ENCODE measurements at places on chromosomes 11 and 22.

- no peak for DNase-seq
These were observed 137.2 kb downstream of the GRIK4 start for GRCh38 chr11:120648771-120649170.

GRCh38 chr11:26134481-26135355, 197.2 kb upstream of the ANO3 start:
- no peak for DNase-seq

DNA sequence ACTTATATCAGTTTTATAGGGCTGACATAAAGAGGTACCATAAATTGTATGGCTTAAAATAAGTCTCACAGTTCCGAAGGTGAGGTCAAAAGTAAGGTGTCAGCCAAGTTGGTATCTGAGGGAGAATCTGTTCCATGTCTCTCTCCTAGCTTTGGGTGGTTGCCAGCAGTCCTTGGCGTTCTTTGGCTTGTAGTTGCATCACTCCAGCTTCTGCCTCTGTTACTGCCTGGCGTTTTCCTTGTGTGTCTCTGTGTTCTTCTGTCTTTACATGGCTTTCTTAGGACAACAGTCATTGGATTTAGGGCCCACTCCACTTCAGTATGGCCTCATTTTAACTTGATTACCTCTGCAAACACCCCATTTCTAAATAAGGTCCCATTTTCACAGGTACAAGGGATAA, 16.7 kb downstream of the MMP7 start:
- no peak for DNase-seq

- no peak for DNase-seq
These were observed 39.1 kb downstream of the EXT2 start for GRCh38 chr11:44134625-44135024.

GRCh38 chr11:75276686-75277085, 36.1 kb downstream of the TPBGL start:
- no peak for DNase-seq

DNA sequence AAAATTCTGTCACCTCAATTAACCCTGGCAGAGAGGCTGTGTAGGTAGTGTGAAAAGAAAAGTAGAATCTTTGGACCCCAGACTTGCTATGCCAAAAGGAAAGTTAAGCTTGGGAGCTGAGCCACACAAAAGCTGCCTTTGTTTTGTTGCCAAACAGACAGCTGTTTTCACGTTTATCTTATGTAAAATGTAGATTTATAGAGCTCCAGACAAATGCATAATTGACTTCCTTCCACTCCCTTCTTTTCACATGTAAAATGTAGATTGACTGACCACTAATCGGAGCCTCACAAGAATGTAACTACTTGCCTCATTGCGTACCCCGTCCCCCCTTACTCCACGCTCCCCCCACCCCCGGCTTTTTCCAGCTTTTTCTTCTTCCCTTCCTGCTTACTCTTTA, 2302.2 kb upstream of the RAG2 start:
- no peak for DNase-seq

- peak; percentile 6 for DNase-seq
These were observed 873.8 kb downstream of the BRD1 start for GRCh38 chr22:48953830-48954229.

- DNase-seq: no peak
These were observed 38.9 kb upstream of the CCDC34 start for GRCh38 chr11:27401833-27402316.

GRCh38 chr11:34358728-34359547, 1.1 kb upstream of the ABTB2 start:
- DNase-seq: peak; percentile 75

DNA sequence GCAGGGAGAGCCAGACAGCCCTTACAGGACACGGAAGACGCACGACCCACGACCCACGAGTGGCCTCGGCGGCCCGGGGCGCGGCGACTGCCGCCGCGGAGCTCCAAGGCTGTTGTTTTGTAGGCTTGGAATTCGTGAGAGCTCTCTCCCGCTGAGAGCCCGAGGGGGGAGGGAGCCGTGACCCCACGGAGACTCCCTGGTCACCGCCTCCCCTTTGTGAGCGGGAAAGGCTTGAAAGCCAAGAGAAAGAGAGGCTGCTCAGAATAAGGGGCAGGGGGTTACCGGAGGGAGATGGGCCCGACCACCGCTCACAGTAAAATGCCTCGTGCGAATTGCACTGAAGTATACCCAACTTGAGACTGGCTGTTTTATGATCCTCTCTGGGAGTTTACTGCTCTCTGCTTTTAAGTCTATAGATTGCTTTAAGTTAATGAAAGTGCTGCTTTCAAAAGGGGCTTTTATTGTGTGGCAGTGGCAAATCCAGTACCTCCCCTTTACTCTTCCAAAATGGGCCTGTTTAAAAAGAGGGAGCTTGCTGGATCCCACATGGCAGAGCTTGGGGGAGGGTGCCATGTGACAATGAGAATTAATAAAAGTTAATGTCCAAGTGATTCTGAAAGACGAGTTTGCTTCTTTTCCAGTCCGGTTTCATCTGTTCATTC, 2.9 kb downstream of the PKNOX2 start:
- DNase-seq: no peak

DNA sequence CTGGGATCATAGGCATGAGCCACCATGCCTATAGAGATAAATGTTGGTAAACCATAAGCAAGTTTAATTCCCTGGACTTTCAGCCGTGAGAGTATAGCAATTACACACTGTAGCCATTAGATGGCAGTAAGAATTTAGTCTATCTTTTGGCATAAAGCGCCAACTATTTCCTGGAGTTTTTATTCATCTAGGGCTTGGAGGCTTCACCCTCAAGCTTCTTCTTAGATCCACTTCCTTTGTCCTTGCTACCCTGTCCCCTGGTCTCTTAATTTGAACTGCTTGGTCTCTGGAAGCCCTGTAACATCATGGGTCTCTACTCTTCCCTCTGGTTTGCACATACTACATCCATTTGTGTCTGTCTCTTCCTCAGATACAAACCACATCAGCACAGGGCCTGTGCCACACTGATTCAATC, 38.2 kb downstream of the OR10A6 start:
- peak; percentile 54 for DNase-seq

DNA sequence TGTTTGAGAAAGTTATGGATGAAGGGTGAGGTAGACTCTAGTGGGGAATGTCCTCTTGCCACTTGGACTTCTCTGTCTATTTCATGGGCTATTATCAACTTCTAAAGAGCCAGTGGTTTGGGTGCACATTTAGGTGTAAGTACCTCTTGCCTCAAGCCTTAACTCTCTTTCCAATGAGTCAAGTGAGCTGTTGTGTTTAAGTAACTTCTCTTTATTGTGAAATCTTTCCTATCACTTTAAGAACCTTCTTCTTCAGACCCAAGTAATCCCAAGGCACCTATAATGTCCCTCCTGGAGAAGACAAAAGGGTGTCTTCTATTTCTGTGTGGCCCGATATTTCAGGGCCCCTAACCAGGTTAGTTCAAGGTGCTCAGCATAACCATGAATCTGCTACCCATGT, 90.5 kb upstream of the VPREB1 start:
- no peak for DNase-seq

DNA sequence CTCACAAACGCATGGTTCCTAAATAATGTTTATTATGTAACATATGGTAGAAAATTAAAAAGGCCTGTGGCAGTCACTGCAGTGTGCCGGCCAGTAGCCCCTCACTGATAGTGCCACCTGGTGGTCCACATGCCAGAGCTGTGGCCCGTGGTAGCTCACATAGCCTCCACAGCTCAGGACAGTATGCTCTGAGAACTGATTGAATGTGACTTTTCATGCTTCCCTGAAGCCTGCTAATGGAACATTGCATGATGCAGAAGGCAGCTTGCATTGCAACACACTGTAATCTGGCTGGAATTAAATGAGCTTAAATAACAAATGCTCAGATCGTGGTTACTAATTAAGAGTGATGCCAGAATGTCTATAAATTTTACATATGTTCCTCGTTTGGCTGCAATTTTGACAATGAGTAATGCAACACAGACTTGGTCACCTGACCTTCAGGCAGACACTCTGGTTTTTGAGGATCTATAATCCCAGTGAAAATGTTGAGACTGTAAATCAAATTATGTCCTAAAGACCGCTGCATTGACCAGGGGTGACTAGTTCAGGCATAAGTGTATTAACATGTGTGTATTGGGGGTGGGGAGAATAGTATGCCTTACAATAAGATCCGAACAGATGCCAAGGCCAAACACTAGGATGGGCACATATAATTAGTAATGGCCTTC, 566.4 kb downstream of the METTL15 start:
- no peak for DNase-seq

DNA sequence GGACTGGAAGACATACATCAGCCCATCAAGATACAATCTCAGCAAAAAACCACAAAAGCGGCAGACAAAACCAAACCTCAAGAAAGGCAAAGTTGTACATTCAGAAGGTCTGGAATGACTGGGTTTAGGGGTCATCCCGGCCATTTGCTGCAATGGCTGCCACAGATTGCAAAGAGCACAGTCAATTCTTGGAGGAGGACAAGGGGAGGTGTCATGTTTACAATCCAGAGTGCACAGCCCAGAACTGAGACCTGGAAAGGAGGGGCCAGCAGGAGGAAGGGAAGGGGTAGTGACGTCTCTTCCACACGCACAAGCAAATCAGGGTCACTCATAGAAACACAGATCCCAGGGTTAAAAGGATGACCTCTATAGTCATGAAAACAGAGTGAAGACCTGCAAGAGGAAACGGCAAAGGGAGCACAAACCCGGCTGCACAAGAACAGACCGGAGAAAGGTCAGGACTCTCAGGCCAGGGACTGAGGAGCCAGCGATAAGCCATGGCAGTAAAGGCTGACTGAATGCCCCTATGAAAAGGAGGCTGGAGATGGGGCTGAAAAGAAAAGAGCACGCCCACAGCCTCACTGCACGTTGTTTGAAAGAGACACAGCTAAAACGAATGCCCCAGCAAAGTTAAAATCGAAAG, 18.2 kb upstream of the MUC5AC start:
- no peak for DNase-seq

DNA sequence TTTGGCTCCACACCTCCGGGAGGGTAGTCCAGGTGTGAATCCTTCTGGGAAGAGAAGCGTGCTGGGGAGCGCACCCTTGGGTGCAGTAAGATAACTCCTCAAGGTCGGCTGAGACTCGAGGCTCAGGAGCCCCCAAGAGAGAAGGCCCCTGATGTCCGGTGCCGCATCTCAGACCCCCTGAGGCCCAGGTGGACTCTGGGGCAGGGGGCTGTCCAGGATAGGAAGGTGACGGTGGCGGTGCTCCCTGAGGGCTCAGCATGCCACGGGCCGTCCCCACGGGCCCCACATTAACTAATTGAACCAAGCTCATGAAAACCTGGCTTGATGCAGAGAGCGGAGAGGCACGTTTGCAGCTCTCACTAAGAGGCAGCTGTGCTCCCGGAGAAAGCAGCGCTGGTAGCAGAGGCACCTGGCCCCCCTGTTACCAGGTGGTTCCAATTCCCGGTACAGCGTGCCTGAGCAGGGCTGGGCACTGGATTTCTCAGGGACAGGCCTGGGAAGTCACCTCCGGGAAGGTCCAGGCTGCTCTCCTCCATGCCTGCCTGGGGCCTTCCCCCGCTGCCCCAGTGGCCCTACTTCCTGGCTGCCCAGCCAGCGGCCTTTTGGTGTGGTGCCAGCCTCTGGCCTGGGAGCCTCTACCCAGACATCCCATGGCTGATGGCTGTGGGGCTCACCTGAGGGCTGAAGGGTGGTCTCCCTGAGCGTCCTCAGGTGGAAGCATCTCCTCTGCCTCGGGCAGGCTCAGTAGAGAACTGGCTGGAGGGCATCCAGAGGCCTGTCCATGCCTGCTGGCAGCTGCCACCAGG, 1.1 kb downstream of the KCNQ1 start:
- no peak for DNase-seq

DNA sequence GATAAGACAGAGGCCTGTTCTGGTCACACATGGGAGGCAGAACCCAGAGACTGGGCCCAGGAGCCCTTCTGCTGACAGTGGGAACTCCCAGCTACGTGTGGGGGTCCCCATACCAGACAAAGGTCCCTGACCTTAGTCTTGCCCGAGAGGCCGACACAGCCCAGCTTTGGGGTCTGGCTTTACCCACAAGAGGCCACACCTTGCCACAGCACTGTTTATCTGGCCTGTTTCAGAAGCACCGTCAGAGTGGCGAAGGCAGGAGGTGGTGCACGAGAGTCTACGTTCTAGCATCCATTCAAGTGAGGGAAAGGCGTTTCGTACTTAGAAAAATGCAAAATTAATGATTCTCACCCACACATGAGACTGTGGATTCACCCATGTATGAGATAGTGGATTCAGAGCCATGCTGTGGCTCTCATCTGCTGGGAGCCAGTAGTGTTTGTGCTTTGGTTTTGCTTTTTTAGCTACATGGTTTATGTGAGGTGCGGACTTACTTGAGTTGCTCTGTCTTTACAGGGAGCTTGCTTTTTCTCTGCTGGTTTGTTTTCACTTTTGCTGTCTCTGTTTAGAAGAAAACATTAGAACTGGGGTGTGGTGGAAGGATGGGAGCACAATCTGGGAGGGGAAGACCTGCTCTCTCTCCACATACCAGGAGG, 56.6 kb upstream of the PRODH start:
- no peak for DNase-seq

- no peak for DNase-seq
These were observed 16.0 kb downstream of the CLTCL1 start for GRCh38 chr22:19275513-19275912.

DNA sequence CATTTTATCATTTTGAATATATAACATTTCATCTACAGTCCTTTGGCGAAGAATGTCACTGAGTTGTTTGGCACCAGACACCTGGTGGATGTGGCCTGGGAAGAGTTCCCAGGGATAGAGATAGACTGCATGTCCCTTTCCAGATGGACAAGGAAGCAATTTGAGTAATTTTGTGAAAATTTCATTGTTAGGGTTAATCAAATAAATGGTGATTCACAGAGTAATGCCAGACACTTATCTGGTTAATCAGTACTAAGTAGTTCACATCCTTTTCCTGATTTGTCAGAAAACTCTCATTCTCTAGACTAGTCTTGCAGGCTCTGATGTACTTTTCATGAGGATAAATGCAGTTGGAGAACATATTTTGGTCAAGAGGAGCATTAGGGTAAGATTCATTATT, 41.6 kb downstream of the NAALAD2 start:
- no peak for DNase-seq

- DNase-seq: no peak
These were observed 33.0 kb downstream of the VSIG10L2 start for GRCh38 chr11:125978778-125979407.

- no peak for DNase-seq
These were observed 19.7 kb downstream of the RAB30 start for GRCh38 chr11:83051760-83052671.

DNA sequence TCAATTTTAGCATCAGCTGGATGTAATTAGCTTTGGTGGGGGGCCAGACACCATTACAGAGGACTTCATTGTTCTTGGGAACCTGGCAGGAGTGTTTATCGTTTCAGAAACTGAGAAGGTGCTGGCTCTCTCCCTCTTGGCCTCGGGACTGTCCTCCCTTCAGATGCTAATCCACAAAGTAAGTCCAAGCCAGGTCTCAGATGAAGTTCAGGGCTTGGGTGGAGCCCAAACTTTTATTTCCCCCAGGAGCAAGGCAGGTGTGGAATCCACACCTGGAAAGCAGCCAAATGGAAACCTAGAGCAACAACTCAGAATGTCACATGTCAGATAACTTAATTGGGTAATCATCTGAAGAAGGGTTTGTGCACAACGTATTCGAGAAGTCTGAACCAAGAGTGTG, 119.2 kb downstream of the ME3 start:
- no peak for DNase-seq
